ENCODE measurements at places on chromosomes 7 and 10.

- peak; percentile 16 for DNase-seq
Measured at GRCh38 chr10:44946205-44946604, 13.4 kb upstream of the RASSF4 start.

- DNase-seq: no peak
Measured at GRCh38 chr7:66303454-66304155, 98.5 kb downstream of the TPST1 start.

GRCh38 chr10:91694170-91694794, 61.4 kb upstream of the PPP1R3C start:
- DNase-seq: no peak

- no peak for DNase-seq
Measured at GRCh38 chr7:137715533-137715932, 131.2 kb downstream of the DGKI start.

- no peak for DNase-seq
Measured at GRCh38 chr10:43781480-43782361, 133.0 kb upstream of the ZNF32 start.

- DNase-seq: no peak
Measured at GRCh38 chr10:125159932-125160855, at the start of gene CTBP2. CTBP2 (minus strand) TSS chr10:125160563.

DNA sequence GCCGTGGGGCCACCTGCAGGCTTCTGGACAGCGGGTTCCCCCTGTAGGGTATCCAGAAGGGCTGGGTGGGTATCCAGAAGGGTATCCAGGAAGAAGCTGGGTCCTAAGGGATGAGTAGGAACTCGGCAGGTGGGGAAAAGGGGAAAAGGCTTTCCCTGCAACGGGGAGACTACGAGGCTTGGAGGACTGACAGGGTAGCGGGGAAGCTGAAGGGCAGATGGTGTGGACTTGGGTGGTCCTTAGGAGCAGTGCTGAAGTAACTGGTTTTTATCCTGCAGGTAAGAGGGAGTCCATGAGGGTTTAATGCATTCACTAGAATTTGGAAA, 525 bp downstream of the UBE2D4 start:
- no peak for DNase-seq

- peak; percentile 82 for DNase-seq
Measured at GRCh38 chr10:86203162-86203905, 163.3 kb downstream of the GRID1 start.

DNA sequence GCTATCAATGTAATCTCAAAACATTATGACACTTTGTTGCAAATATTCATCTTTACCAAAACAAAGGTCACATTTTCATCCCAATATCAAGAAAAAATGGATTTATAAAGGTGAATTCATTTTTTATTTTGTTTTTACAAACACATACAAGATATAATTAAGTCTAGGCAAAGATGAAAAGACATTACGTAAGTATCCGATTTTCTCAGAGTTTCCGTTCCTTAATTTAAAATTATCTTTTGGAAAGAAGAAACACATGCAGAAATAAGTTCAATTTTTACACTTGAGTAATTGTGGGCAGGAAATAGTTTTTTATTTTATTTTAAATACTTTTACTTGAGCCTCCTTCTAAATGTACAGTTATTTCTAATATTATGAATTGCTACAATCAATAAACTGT, 24.6 kb downstream of the RTKN2 start:
- no peak for DNase-seq

DNA sequence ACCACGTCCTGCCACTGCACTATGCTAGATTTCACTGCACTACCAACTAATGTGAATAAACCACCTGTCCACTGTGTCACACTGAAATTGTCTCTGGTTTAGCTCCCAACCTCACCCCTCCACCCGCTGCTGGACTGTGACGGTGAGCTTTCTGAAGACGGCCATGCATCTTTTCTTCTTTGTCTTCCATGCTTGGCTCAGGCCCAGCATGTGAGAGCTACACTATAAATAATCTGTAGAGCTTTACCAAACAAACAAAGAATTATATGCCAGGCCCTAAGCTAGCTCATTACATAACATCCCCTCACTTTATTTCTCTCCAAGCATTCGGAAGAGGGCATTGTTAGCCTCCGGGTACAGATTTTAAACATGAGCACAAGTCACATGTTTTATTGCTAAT, 633.2 kb downstream of the TNS3 start:
- no peak for DNase-seq

- no peak for DNase-seq
Measured at GRCh38 chr7:36088553-36088952, 64.5 kb upstream of the EEPD1 start.

DNA sequence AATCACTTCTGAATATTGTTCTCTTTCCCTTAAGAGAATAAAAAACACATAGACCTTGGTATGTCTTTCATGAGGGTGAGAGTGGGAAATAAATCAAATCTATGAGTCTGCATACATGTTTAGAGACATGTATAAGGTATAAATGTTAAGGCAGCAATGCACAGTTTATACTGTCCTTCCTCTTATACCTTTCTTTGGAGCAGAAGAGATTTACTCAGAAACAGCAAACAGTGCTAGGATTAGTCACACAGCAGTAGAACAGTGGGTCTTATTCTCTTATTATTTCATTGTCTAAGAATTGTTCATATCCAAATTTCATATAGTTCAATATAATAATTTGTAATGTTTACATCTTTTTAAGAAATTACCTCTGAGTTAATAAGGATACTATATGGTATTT, 126.7 kb upstream of the TMEM196 start:
- DNase-seq: no peak
